Activated T-cell treated with anti-CD3 and anti-CD28 coated beads for 4 hours (primary cell): ENCODE measurements at places on chromosomes 5 and 9.

DNA sequence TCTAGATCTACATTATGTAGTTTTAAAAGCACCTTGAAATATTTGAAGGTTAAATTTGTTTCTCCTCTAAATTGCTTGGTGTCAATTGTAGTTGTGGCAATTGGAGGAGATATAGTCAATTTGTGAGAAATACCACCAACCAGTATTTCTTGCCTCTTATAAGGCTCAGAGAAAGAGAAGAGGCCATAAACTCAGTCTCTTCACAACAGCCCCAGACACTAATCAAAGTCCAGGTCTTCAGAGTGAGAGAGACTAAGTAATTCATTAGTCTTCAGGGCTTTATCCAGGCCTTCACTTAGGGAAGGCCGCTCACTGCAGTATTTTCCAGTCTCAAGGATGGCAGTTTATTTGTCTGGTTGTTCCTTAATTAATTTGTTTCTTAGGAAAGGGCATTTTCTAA, 168.0 kb upstream of the RGMB start:
- no peak for DNase-seq

DNA sequence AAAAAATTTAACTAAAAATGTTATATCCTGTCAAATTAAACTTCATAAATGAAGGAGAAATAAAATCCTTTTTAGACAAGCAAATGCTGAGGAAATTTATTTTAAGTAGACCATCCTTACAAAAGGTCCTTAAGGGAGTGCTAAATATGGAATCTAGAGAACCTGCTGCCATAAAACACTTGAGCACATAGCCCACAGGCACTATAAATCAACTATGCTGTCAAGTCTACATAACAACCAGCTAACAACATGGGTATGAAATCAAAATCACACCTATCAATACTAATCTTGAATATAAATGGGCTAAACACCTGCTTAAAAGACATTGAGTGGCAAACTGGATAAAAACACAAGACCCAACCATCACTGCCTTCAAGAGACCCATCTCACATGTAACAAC, 15.1 kb upstream of the PRSS3 start:
- DNase-seq = no peak

DNA sequence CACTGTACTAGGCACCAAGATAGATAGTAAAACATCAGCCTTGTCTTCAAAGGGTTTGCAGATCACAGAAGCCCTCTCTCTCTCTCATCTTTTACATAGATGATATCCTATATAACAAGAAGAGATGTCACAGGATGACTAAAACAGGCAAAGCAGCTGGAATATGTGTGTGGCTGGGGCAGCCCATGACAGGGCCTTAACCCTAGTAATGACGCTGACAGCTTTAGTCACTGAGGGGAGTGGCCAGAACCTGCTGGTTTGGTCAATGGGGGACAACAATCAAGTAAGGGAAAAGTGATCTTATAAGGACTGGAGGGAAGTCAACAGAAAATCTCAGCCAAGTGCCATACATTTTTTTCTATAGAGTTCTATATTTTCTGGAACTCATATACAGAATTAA, 41.9 kb upstream of the RIC1 start:
- no peak for DNase-seq

- no peak for DNase-seq
Measured at GRCh38 chr9:9949978-9950377, 662.8 kb downstream of the PTPRD start.

DNA sequence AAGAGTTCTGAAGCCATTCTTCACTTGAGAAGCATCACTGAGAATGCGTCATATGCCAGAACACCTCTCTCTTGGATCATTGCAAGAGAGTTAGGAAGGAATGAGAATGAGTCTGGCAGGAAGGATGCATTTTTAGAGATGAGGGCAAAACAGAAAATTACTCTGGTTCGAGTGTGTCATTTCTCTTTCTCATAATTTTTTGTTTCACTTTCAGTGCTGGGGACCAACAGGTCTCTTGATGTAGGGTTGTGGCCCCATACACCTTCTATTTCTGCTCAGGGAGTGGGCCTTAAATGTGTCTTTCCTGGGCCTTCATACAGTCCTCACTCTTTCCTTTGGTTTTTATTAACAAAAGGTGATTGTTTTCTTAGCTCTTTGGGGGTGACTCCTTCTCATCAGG, 302.4 kb downstream of the NR3C1 start:
- DNase-seq = no peak

DNA sequence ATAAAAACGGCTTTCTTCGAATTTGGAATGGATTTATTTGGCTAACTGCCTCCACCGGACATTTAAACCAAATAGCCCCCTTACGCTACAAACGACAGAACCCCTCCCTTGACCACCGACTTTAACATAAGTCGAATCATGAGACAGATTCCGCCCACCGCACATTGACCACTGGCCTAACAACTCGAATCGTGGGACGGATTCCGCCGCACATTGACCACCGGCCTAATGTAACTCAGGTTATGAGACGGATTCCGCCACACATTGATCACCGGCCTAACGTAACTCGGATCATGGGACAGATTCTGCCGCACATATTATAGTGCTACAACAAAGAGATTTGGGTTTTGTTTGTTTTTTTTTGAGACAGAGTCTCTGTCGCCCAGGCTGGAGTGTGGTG, 2.7 kb upstream of the LCN9 start:
- no peak for DNase-seq

DNA sequence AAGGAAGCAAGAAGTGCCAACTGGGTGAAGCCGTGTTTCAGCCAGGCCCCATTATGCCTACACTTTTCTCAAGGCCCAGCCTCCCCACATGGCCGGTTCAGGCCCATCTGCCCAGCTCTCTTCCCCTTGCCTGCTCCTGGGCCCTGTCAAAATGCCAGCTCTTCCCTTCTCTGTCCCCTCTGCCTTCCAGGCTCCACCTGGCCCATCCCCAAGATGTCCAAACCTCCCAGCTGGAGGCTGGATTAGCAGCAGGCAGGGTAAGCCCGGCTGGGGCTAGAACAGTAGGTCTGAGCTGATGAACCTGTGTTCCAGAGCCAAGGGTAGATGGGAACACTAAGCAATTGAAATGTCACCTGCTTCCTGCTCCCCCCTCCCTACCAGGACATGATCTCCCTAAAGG, 64.1 kb upstream of the HSPA9 start:
- DNase-seq = no peak
